ENCODE measurements at places on chromosomes 2 and 18. TPM values are rescaled to one million over a fixed set of nuclear protein-coding genes. Genes with fewer than 3 reads are reported as not detected.

Gene CRYGC
- total RNA-seq, result not detected

Gene TACR1
- total RNA-seq, result 0.13 TPM

Gene CXCR1
- total RNA-seq, result not detected

Gene PMAIP1
- total RNA-seq, result 5.3 TPM

Gene ABCG8
- total RNA-seq, result not detected

Gene MOCOS
- total RNA-seq, result 26.2 TPM

Gene ZRANB3
- total RNA-seq, result 5.8 TPM

Gene XDH
- total RNA-seq, result 2.4 TPM

Gene MATN3
- total RNA-seq, result 0.25 TPM

Gene IL1RL2
- 2.9 TPM for total RNA-seq

Gene ASAP2
- 49.6 TPM for total RNA-seq

Gene ATOH8
- 50.1 TPM for total RNA-seq
